AG08395 (cell line): ENCODE measurements at places on chromosomes 4 and X.

GRCh38 chrX:144791298-144791697 lies 456.0 kb upstream of the SPANXN1 start:
- no peak for DNase-seq

- no peak for DNase-seq
Observed at GRCh38 chrX:154542723-154543424, 3.8 kb downstream of the G6PD start.

DNA sequence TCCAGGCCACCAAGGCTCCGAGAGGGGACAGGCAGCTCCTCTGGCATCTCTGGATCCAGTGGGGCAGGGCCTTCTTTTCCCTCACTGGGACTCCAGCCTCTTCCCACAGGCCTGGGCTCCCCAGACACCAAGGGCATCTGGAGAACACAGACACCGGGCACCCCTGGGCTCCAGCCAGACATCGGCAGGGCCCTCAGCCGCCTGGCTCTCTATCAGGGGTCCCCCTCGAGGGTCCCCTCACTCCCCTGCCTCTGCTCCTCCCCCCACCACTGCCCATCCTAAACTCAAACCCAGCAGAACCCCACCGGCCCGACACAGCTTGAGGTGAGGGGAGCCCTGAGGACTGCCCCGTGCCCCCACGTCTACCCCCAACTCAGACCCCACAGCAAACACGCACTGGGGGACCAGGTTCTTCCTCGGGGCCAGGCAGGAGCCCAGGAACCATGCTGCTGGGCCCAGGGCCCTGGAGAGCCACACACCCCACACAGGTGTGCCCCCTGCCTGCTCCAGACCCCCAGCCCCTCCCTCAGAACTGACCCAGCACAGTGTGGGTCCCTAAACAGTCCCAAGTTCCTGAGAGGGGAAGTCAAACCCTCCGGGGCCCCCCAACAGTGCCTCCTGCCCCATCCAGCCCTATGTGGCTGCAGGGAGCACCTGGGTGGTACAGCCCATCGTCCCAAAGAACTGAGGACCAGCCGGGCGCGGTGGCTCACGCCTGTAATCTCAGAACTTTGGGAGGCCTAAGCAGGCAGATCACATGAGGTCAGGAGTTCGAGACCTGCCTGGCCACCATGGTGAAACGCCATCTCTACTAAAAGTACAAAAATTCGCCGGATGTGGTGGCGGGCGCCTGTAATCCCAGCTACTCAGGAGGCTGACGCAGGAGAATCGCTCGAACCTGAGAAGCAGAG lies 86.8 kb downstream of the FAM53A start:
- DNase-seq = no peak

- DNase-seq = no peak
Observed at GRCh38 chr4:142129931-142130330, 493.5 kb downstream of the IL15 start.

DNA sequence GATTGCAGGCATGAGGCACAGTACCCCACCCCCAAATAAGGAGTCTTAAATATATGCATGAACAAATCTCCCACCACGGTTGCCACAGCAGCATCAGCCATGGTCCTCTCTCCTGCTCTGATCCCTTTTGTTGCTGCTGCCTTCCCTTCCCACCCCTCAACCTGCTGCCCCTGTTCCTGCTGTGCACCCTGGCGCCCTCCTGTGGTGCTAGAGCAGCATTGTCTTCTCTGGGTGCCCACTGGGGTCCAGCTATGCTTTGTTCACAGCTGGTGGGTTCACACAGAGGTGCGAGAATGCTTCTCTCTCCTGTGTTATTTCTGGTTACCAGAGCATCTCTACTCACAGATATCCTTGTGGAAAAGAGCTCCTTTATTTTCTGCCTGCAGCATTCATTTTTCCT lies 116.2 kb downstream of the GATB start:
- no peak for DNase-seq

DNA sequence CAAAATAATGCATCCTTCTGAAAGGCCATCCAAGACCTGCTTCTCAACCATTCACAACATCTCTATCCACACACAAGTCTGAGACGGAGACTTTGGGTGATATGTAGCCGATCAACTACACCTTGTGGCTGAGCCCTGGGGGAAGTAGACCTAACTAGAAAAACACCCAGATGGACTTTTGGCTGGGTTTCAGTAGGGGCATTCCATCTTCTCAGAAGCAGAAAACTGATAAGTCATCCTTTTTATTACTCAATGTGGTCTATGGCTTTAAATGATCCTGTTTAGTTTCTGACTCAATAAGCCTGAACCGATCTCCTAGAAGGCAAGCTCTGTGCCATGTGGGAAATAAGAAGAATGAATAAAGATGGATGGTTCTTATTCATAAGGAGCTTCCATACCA lies 82.5 kb upstream of the AFF2 start:
- no peak for DNase-seq

- DNase-seq = no peak
Observed at GRCh38 chrX:19293606-19294325, 50.0 kb upstream of the PDHA1 start.

DNA sequence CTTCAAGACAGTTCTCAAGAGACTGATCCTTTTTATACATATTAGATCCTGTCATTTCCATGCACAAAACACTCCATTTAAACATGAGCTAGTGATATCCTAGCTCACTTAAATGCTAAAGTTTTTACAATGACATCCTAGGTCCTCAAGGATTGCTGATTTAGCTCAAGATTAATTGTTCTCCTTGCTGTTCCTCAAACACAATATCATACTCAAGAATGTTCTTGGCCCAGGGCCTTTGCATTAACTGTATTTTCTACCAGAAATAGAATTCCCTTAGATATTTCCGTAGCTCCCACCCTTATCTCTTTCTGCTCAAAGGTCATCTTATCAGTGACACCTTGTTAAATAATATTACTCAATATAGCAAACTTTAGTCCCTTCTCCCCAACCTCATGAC lies 270.1 kb downstream of the GALNTL6 start:
- no peak for DNase-seq
